ENCODE measurements at places on chromosomes 1 and 21.

DNA sequence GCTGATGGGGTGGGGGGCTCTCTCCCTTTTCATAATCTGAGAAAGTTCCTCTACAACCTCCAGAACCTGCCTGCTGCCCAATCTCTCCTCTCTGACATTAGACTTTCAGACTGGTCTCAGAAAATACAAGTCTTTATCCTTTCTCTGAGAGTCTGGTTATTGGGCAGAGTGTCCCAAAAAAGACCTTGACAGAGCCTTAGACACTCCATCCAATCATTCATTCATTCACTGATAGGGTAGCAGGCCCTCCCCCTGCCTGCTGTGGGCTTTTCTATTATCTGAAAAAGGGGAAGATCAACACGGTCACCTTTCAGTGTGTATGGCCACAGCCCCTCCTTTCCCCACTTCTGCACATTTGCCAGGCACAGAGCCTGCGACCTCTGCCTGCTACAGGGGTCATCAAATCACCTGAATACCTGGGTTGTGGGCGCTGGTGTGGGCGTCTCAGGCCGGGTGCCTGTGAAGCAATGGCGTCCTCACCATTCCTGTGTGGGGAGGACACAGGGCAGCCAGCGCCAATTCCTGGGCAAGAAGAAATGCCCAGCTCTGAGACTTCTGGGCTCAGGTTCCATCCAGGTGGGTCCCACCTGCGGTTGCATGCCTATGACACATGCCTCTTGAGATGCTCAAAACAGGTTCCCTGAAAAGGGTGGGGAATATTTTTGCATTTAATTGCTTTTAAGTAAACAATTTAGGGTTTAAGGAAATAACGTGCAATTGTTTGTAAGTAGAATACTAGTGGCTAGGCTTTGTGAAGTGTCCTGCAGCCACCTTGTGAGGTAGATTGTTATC lies 52.8 kb downstream of the ELK4 start:
- no peak for DNase-seq

DNA sequence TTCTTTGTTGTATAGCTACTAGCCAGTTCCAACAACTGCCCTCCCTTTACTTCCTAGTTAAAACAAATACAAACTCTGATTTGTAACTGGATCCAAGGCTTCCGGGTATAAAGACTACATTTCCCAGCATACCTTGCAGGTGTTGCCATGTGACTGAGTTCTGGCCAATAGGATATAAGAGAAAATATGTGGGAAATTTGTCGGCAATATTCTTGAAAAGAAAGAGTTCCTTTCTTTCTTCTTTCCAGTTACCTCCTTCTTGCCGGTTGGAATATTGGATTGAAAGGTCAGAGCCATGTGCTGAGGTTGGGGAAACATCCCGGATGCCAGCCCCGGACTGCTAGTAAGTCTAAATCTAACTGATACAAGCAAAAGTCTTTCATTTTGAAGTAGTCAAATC lies 23.0 kb upstream of the ZBTB40 start:
- peak; percentile 59 for DNase-seq

GRCh38 chr1:226332947-226333346 lies 24.0 kb upstream of the LIN9 start:
- peak; percentile 31 for DNase-seq

DNA sequence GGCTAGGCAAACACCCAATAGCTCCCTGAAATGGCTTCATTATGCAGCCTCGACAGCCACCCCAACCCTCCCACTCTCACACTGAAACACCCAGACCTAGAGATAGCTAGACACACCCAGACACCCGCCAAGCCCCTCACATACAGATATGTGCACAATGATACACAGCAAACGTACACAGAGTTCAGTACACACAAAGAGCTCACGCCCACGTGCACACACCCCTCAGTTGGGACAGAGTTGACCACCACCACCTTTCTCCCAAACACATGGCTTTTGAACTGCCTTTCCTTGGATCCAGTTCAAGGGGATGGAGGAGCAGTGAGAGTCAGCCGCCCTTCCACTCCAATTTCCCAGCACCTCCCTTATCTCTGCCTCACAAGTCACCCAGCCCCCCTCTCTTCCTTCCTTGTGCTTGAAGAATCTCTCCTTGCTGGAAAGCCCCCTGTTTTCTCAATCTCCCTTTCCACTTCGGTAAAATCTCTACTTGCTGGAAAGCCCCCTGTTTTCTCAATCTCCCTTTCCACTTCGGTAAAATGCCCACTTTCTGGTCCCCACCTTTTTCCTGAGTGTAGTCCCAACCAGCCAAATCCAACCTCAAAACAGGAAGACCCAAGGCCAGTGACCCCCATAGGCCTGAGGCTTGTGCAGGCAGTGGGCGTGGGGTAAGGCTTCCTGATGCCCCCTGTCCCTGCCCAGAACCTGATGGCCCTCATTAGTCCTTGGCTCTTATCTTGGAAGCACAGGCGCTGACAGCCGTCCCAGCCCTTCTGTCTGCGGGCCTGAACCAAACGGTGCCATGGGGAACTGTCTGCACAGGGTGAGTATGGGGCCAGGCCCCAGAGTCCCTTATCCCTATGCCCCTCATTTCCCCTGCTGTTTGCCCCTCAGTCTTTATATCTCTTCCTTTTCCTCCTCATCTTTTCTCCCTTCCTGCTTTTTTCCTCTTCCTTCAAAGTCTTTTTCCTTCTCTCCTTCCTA lies at the start of gene ACKR1:
Gene ACKR1 (plus strand): TSS at position 715 of the 981 bp plus-strand sequence. CDS start 85 bp downstream, at position 800.
- no peak for DNase-seq

GRCh38 chr1:26553942-26554682 lies 24.6 kb downstream of the RPS6KA1 start:
- DNase-seq = no peak

DNA sequence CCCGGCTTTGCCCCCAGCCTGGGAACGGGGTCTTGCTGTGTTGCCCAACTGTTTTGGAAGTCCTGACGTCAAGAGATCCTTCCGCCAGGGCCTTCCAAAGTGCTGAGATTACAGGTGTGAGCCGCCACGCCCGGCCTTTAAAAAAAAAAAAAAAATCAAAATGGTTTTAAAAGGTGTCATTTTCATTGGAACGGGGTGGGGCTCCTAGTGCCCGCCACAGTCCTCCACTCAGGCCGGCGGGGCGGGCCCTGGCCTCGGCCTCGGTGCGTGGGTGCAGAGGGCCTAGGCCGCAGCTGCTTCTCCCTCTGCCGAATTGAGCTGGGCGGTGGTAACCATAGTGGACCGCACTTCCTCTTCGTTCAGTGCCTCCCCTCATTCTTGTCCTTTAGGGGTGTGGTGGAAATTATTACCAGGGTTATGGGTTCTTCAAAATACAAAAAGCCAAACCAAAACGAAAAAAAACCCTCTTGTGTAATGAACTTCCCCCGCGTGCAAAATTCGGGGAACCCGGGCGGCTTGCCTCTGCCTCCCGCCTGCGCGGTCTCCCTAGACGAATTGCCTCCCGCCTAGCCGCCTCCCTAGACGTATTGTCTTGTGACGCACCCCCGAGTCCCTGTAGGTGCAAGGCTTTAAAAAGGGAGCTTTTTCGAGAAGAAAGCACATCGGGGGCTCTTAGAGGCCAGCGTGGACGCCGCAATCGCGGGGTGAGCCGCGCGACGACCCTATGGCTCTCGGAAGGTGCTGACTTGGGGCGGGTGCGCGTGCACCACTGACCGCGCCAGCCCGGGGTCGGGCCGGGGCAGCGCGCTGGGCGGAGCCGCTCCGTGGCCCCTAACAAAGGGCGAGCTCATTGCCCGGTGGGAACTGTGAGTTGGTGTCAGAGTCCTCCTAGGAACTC lies 10.5 kb upstream of the SPEN start:
- DNase-seq = peak; percentile 29

DNA sequence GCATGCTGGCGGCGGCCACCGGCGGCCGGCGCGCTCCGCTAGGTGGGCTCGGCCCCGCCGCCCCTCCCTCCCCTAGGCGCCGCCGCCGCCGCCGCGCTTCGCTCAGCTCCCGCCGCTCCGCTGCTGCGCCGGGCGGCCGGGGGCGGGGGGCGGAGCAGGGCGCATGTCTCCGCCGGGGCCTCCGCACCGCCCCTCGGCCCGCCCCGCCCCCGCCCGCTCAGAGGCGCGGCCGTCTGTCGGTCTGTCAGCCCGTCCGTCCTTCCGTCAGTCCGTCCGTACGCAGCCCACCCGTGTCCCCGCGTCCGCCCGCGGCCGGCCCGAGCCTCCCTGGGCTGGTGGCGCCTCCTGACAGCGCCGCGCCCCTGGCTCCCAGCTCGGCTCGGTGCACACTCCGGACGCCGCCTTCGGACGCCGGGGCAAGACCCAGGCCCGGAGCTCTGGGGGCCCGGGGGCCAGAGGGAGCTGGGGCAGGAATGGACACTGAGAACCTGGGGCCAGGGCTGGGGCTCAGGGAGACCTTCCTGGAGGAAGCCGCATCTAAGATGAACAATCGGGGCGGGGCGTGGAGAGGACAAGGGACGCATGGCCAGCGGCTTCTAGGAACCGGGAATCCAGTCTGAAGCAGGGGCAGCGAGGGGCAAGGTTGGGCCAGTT lies at the start of gene GPR153:
Gene GPR153 (minus strand): TSS at position 138 of the 654 bp plus-strand sequence. CDS start 6,193 bp downstream, outside the sequence.
- peak; percentile 41 for DNase-seq

- DNase-seq = no peak
Measured at GRCh38 chr1:94156096-94156625, 35.2 kb upstream of the ABCA4 start.

GRCh38 chr1:186518395-186518794 lies 57.5 kb upstream of the PDC start:
- DNase-seq = no peak

DNA sequence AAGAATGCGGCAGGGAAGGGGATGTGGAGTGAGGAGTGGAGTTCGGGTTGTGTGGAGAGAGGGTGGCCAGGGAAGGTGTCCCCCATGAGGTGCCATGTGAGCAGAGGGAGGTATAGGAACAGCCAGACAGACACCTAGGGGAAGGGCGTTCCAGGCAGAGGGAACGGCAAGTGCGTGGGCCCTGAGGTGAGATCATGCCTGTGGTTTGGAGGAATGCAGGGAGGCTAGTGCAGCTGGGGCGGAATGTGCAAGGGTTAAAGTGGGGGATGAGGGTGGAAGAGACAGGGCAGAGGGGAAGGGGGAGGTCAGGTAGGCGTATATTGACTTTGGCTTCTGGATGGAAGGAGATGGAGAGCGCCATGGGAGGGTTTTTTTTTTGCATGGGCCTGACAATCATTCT lies 31.6 kb upstream of the PADI6 start:
- no peak for DNase-seq

DNA sequence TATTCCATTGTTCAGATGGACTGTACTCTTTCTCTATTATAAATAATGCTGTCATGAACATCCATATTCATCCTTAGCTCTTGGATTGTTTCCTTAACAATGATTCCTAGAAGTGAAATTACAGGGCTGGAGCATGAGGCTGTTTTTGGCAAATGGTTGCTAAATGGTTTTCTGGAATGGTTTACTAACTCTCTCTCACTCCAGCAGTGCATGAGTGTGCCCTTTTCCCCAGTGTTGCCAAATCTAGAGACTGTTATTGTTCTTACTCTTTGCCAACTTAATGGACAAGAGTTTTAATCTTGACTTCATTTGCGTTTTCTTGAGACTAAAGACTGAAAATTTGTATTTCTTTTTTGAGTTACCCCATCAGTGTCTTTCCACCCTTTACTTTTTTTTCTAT lies 113.0 kb downstream of the PAPPA2 start:
- DNase-seq = no peak
